Activated T-cell treated with anti-CD3 and anti-CD28 coated beads, Interleukin-2, amount 50 U/mL, for 24 hours (primary cell): ENCODE measurements at places on chromosomes 1 and 21.
A peak's percentile ranks its signal among the peaks of the same experiment; 100 is the strongest.

DNA sequence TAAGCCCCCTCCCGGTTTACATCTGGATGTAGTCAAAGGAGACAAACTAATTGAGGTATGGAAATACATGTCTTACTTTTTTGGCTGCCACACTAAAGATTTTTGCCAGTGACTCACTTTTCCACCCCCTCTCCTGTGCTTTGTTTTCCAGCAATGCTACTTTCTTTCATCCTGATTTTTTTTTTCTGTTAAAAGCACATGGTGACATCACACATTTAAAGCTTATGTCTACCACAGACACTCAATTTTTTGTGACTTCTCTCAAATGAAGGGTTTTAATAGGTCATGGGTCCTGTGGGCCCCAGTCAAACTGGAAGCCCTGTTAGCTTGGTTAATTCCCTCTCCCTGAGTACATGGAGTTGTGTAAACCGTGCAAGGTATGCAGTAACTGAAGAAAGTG lies 2.2 kb downstream of the PPP1R8 start:
- H3K27ac ChIP-seq: peak overlapping the region; percentile 96
- peaks cover 50% of the 10 kb centered on the region for H3K4me1 ChIP-seq
- DNase-seq: no peak
- peaks cover 71% of the 10 kb centered on the region for H3K36me3 ChIP-seq

- H3K27me3 ChIP-seq: no peaks in the 10 kb centered on the region
- H3K4me1 ChIP-seq: peaks cover 33% of the 10 kb centered on the region
- DNase-seq: no peak
- peaks cover 7% of the 10 kb centered on the region for H3K36me3 ChIP-seq
Observed at GRCh38 chr1:183911285-183911684, 106.4 kb downstream of the RGL1 start.

DNA sequence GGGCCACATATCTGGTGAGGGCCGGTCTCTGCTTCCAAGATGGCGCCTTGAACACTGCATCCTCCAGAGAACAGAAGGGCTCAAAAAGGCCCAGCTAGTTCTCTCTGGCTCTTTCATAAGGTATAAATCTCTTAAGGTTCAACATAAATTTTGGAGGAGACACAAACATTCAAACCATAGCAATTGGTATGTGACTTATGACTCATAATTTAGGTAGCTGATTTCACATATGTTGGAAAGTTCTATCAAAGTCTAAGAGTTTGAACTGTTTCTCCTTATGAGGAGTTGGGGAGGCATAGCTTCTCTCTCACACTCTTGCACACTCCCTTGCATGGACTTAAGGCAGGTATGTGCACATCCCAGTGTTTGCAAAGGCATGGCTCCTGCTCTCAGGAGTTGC lies 5.1 kb upstream of the FYB2 start:
- H3K27ac ChIP-seq: no peak overlapping the region
- H3K4me3 ChIP-seq: no peak overlapping the region
- no peak for DNase-seq
- peaks cover 36% of the 10 kb centered on the region for H3K27me3 ChIP-seq
- H3K4me1 ChIP-seq: no peaks in the 10 kb centered on the region
- H3K36me3 ChIP-seq: no peaks in the 10 kb centered on the region

GRCh38 chr1:193108471-193108870 lies 3.3 kb upstream of the GLRX2 start:
- H3K4me3 ChIP-seq: no peak overlapping the region
- no peak for DNase-seq
- no peaks in the 10 kb centered on the region for H3K27me3 ChIP-seq
- H3K4me1 ChIP-seq: peaks cover 18% of the 10 kb centered on the region

- peaks cover 46% of the 10 kb centered on the region for H3K36me3 ChIP-seq
- no peak overlapping the region for H3K27ac ChIP-seq
- no peak overlapping the region for H3K4me3 ChIP-seq
- H3K27me3 ChIP-seq: no peaks in the 10 kb centered on the region
- H3K4me1 ChIP-seq: peaks cover 11% of the 10 kb centered on the region
Observed at GRCh38 chr1:167964646-167965045, 27.8 kb upstream of the MPC2 start.
